ENCODE measurements at places on chromosomes 12 and 14.

DNA sequence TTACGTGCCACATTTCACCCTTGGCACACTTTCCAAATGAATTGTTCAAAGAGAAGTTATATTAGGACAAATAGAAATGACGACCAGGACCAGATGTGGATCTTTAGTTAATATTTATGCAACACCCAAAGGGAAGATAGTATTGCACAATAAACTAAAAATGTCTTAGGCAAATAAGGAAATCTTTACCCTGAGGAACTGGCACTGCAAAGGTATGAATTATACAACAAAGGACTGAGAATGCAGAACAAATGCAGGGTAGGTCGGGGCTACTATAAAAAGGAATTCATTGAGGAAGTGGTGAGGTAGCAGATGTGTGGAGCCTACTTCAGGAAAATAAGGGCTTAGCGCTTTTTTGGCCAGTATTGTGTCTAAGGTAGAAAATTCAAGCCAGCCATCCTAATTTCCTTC, 3.9 kb upstream of the TMTC2 start:
- no peak for DNase-seq

DNA sequence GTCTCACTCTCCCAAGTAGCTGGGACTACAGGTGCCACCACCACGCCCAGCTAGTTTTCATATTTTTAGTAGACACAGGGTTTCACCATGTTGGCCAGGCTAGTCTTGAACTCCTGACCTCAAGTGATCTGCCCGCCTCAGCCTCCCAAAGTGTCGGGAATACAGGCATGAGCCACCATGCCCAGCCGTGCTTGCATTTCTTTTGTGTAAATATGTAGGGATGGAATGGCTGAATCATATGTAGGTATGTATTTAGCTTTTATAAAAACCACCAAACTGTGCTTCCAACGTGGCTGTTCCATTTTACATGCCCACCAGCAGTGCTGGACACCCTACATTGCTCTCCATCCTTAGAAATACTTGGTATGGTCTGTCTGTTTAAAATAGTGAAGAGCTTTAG, 32.8 kb upstream of the CLMN start:
- no peak for DNase-seq

GRCh38 chr14:93787465-93788292, 606 bp downstream of the PRIMA1 start:
- no peak for DNase-seq

DNA sequence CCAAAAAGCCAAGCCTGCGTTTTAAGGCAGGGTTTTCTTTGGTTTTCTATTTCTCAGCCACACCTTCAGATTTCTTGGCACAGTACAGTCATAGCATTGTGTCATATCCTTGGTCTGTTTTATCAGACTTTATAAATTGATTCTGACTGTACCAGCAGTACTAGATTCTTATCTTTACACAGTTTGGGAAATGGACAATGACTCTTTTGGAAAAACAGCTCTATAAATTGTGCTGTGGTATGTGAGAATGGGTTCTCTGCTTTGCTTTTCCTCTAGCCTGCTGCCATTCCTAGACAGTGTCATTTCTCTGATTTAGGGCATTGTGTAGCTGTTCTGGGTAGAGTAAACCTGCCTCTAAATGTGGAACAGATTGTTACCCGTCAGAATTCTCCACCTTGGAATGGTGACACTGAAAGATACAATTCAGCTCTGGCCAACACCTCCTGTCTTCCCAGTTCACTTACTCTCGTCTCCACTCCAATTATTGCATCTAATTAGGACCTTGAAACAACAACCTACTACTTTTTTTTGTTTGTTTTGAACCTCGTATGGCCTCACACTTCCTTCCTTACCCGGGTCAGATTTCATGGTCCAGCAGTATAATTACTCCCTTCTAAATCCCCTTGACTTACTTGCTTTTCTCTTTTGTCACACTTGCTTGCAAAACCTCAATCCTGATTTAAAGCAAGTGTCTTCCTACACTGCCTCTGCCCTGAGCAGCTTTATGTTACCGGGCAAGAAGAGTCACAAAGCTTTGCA, 226.3 kb downstream of the ERC1 start:
- no peak for DNase-seq

- no peak for DNase-seq
Measured at GRCh38 chr14:62436261-62436660, 609.0 kb downstream of the KCNH5 start.

DNA sequence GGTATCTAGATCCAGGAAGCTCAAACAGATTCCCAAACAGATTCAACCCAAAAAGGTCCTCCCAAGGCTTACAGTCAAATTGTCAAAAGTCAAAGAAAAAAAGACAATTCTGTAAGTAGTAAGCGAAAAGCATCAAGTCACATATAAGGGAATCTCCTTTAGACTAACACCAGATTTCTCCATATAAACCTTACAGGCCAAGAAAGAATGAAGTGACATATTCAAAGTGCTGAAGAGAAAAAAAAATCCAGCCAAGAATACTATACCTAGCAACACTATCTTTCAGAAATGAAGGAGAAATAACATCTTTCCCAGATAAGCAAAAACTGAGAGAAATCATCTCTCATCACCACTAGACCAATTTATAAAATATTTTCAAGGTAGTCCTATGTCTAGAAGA, 79.6 kb upstream of the LGR5 start:
- DNase-seq: no peak

GRCh38 chr14:71481021-71481654, 451.1 kb upstream of the RGS6 start:
- no peak for DNase-seq

DNA sequence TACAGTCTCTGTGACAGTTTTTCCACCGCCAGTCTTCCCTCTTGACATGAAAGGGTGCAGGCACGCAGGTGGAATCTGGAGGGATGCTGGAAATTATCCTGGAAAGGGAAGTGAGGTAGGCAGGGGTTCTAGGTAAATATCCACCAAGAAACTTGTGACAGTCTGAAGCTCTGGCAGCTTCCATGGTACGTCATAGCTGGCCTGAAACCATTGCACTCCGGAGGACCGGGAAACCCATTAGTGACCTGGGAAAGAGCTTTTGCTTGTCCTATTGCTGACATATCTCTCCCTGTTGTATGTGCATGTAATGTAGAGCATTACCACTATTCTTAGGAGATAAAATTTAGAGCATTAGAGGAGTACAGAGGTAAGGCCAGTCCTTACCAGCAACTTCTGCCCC, 275.9 kb downstream of the EGLN3 start:
- no peak for DNase-seq

- DNase-seq: no peak
Measured at GRCh38 chr12:82970614-82971013, 283.9 kb downstream of the TMTC2 start.

GRCh38 chr12:48358937-48359513, 8.3 kb upstream of the ZNF641 start:
- DNase-seq: no peak

GRCh38 chr12:99224237-99224636, 423.3 kb upstream of the GARIN6 start:
- no peak for DNase-seq

GRCh38 chr12:115451780-115452736, 768.1 kb upstream of the TBX3 start:
- no peak for DNase-seq

DNA sequence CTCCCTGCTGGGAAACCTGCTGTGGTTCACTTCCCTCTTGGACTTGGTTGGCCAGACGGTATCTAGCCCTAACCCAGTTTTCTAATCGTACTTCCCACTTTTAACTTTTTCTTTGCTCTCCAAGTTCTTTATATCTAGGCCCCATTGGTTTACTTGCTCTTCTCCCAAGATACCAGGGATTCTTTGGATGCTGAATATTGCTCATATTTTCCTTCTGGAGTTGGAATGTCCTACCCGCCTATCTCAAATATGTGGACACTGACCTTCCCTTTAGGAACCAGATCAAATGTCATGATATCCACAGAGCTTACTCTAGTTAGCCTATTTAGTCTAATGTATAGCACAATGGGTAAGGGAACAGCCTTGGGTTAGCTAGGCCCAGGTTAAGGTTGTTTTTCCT, 228.6 kb downstream of the DACT1 start:
- no peak for DNase-seq

GRCh38 chr12:236445-236844, 22.5 kb upstream of the SLC6A12 start:
- no peak for DNase-seq

DNA sequence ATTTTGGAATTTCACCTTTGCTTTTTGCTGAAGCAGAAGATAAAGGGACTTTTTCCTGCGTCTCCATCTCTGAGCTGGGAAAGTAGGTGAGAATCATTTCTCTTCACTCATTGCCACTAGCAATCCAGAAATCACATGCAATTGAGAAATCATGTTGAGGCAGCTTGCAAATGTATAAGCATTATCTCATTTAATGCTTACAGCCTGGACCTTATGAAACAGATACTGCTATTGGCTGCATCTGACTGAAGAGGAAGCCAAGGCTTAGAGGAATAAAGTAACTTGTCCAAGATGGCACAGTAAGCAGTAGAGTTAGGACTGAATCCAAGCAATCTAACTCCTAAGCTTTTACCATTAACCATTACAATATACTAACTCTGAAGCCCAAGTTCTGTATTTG, 122.4 kb downstream of the FIGNL2 start:
- DNase-seq: no peak

GRCh38 chr12:126907900-126908764, 1358.8 kb upstream of the TMEM132C start:
- no peak for DNase-seq

- DNase-seq: no peak
Measured at GRCh38 chr12:6928703-6929407, 1.1 kb downstream of the ATN1 start.

DNA sequence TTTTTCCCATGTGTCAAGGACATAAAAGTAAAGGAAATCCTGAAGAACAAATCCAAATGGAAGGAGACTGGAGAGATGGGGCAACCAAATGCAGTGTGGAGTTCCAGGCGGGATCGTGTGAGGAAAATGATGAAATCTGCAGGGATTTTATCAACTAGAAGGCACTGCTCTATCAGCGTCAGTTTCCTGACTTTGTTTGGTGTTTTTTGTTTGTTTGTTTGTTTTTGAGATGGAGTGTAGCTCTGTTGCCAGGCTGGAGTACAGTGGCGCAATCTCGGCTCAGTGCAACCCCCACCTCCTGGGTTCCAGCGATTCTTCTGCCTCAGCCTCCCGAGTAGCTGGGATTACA, 43.3 kb upstream of the GPR132 start:
- no peak for DNase-seq

DNA sequence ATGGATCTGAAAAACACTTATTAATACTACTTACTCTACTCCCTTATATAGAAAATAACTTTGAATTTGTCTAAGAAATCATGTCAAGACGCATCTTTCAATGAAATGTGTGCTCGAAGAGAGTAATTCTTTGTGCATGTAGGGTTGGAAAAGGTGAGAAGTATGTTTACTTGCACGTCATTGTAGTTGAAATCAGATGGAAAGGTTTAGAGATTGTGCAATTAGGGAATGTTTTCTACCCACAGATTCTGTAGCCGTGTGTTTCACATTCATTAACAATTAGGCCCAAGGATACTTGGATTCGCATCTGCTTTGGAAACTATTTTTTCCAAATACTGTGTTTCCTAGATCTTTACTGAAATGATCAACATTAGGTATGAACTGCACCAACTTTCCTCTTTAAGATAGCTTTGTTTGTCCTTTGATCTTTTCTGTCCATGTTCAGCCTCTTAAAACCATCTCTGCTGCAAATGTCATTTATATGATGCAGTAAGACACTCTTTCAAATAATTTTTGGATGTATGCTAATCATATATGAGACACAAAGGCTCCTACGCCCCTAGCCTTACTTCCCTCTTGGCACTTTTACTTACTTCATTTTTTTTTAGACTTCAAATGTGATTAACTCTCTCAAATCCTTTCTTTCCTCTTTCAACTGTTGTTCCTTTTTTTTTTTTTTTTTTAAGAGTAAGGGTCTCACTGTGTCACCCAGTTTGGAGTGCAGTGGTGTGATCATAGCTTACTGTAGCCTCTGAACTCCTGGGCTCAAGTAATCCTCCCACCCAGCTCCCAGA, 58.0 kb upstream of the PSMA6 start:
- no peak for DNase-seq

GRCh38 chr14:68649476-68650189, 143.2 kb downstream of the ZFP36L1 start:
- no peak for DNase-seq

GRCh38 chr12:46942579-46942978, 116.8 kb upstream of the SLC38A4 start:
- no peak for DNase-seq

Measured in cortex of kidney (tissue), 1 donor.